Cardiac fibroblast (primary cell): ENCODE measurements at places on chromosomes 11 and 22.

- no peak for DNase-seq
Measured at GRCh38 chr11:2399488-2400068, 972 bp upstream of the TSSC4 start.

GRCh38 chr22:46625113-46625842 lies 5.1 kb downstream of the GRAMD4 start:
- DNase-seq = no peak

GRCh38 chr22:39502109-39502788 lies at the start of gene MIEF1:
Gene MIEF1, plus strand, starts transcription at chr22:39502290. Its CDS starts 9,005 bp downstream, at chr22:39511295.
- DNase-seq = peak; percentile 96

- DNase-seq = no peak
Measured at GRCh38 chr11:22581354-22582150, 44.1 kb downstream of the FANCF start.

DNA sequence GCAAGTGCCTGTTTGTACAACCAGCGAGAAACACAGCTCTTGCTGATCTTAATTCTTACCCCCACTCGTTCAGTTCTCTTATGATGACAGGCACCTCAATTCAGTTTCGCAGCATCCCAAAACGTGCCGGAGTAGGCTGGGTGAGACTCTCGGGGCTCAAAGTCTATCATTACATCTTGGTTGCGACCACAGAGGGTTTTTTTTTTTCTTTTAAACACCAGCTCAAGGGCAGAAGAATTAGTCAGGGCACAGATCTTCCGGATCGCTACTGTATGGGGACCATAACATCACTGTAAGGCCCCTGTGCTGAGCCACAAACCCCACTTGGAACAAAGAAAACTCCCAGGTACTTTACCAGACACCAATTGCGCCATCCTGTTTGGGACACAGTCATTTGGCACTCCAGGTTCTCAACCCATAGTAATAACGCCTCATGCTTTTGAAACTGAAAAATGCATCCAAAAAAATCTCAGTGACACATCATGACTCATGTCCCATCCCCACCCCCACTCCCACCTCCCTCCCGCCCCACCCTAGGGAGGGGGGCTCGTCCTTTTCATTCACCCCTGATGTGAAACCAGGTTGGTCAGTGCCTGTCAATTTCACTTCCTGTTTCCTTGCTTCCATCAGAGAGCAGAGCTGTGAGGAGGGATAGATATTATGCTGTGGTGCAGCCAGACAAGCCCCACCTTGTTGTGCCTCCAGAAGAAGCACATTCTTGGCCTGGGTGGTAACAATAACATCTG lies 41.0 kb upstream of the CD5 start:
- DNase-seq = no peak

GRCh38 chr11:115269191-115269950 lies 234.8 kb downstream of the CADM1 start:
- DNase-seq = no peak

- peak; percentile 64 for DNase-seq
Measured at GRCh38 chr11:60871378-60872061, 4.2 kb downstream of the ZP1 start.

DNA sequence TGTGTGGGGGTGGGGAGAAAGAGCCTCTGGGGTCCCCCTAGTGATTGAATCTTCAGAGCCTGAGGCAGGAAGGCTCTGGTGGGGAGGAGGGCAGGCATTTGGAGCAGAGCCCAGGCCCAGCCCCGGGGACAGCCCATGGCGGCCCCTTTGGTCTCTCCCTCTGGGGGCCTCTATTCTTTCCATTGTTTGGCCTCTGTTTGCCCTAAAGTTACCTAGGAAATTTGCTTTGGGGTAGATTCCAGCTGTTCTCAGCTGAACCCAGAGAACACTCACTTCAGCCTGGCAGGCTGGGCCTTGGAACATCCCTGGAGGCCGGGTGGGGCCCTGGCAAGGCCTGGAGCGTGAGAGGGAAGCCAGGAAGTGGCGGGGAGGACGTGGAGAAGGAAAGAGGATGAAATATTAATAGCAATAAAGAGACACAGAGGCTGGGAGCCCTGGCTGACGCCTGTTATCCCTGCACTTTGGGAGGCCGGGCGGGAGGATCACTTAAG lies 22.9 kb upstream of the A4GALT start:
- DNase-seq = peak; percentile 99

GRCh38 chr11:42315846-42316245 lies 856.4 kb upstream of the LRRC4C start:
- peak; percentile 11 for DNase-seq

- DNase-seq = no peak
Measured at GRCh38 chr11:64008914-64009633, 22.8 kb downstream of the OTUB1 start.

GRCh38 chr11:78555592-78555991 lies 19.1 kb downstream of the NARS2 start:
- DNase-seq = no peak

- peak; percentile 52 for DNase-seq
Measured at GRCh38 chr11:123159183-123159857, 35.7 kb downstream of the CLMP start.

DNA sequence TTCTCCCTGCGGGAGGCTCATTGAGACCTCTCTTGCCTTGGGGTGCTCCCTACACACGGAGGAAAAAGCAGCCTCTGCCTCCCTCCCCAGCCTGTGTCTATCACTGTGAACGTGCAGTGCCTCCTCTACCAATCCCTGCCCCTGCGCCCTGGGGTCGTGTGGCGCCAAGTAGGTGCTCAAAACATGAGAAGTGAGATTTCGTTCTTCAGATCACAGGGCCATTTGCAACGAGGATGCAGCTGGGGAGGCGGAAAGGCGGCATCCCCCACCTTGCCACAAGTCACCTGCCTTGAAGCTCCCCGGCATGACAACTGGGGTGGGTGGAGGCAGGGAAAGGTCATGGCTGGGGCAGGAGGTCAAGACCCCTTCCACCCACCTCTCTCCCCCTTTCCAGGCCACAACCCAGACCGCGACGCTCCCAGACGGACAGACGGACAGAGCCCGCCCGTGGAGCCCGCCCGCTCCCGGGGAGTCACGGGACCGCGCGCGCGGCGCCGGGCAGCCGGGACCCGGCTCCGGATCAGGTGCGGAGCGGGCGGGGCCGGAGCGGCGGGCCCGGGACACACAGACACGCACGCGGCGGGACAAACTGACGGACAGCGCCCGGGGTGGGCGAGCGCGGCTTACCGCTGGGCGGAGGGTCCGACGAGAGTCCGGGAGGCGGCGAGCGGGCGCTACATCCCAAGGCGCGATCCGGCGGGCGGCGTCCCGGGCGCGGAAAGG lies 485 bp downstream of the KCNJ4 start:
- no peak for DNase-seq

- no peak for DNase-seq
Measured at GRCh38 chr22:21451545-21452520, 15.4 kb upstream of the TMEM191C start.

DNA sequence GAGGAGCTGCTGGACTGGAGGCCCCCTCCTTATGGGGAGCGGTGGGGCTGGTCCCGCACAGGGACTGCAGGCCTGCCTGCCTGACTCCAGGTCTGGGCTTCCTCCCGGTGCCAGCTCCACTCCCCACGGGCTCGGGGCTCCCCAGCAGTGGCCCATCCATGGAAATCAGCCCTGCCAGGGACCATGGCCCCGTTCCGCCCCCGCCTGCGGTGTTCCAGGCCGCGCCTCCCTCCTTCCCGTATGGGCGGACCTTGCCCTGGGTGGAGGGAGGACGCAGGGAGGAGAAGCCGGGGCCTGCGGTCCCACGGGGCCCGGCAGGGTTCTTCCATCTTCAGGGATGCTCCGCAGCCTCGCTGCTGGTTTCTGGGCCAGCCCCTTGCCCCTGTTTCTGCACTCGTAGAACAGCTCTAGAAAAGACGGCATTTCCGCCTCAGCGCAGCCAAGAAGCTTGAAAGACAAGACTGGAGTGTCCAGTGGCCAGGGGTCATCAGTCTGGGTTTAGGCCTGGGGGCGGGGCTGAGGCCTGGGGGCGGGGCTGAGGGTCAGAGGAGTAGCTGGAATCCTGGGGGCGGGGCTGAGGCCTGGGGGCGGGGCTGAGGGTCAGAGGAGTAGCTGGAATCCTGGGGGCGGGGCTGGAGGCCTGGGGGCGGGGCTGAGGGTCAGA lies 1330.6 kb downstream of the BRD1 start:
- DNase-seq = no peak

DNA sequence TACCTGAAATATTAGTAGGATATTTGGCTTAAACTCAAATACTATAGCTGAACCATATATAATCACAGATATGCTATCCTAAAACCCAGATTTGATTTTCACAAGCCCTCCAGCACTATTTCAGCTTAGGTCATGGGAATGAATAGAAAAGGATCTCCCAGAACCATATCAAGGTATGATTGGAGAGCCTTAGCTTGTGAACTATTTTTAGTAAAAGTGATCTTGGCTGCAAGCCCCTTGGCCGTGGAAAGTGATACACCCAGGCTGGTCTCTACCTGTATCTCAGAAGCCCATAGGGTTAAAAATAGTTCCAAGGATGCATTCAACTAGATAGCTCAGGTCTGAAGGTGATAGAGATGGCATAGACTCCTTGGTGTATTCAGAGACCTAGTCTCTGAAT lies 9.7 kb downstream of the KIF18A start:
- no peak for DNase-seq

- DNase-seq = no peak
Measured at GRCh38 chr11:33185756-33186155, 24.5 kb upstream of the CSTF3 start.

GRCh38 chr11:13210424-13210823 lies 67.2 kb upstream of the BMAL1 start:
- DNase-seq = peak; percentile 88

- DNase-seq = no peak
Measured at GRCh38 chr22:17990147-17990546, 34.2 kb downstream of the MICAL3 start.

DNA sequence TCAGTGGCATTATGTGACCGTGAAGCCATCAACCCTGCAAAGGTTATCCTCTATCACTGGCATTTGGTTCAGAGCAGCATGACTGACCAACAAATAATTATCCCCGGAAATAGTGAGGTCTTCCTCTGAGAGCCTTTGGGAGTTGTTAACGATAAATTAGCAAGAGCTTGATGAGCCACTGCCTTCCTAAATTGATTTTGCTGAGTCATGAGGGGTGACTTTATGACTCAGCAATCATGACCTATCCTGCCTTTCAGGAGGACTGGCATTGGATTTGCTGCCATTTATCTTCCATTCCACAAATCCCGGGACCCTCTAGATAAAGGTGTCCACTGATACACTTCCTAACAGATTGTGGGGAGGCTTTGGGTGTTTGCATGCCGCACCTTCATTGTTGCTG lies 80.8 kb upstream of the MTNR1B start:
- no peak for DNase-seq

GRCh38 chr22:46935506-46936377 lies 173.3 kb downstream of the TBC1D22A start:
- no peak for DNase-seq

GRCh38 chr22:48954781-48955311 lies 872.8 kb downstream of the BRD1 start:
- no peak for DNase-seq

GRCh38 chr11:47394322-47395222 lies 13.8 kb upstream of the SLC39A13 start:
- DNase-seq = peak; percentile 65

- DNase-seq = peak; percentile 67
Measured at GRCh38 chr11:101436511-101437142, 147.2 kb downstream of the TRPC6 start.

DNA sequence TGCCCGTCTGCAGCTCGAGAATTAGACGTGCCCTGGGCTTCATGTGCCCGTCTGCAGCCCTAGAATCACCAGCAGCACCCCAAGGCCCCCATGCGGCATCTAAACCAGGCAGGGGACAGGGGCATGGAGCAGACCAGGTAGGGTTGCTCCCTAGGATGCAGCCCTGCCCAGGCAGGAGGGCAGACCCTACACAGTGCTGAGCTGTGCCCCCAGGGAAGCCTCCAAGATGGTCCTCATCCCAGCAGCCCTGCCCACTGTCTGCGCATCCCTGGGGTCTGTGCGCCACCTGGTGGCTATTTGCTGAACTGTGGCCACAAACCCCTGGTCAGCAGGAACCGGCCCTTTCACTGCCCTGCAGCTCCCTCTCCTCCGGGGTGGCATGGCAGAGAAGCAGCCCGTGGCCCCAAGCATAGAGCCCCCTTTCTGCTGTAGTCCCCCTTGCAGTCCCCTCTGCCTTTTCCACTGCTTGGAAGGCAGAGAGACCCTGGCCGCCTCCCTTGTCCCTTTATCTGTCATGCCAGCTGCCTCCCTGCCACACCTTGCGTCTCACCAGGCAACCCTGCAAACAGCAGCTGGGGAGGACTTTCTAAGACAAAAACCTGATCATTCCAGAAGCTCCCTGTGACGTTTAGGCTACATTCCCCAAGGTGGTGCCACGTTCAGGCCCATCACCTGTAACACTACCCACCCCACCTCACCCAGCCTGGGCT lies 86.6 kb downstream of the KCNQ1 start:
- peak; percentile 56 for DNase-seq

DNA sequence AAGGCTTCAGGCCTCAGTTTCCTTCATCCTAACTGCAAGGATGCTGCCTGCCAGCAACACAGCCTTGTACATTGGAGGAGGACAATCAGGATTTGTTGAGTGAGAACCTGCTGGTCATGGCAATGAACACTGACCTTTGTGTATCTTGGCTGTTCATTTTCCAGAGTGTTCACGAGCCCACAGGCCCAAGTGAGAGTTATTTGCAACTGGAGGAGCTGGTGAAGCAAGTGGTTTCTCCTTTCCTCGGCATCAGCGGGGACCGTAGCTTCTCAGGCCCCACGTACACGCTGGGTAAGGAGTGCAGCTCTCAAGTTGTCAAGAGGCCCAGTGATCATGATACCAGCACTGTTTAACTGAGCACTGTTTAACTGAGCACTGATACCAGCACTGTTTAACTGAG lies 59.0 kb downstream of the TRAF6 start:
- no peak for DNase-seq

- DNase-seq = no peak
Measured at GRCh38 chr11:20876738-20877137, 207.4 kb downstream of the NELL1 start.

DNA sequence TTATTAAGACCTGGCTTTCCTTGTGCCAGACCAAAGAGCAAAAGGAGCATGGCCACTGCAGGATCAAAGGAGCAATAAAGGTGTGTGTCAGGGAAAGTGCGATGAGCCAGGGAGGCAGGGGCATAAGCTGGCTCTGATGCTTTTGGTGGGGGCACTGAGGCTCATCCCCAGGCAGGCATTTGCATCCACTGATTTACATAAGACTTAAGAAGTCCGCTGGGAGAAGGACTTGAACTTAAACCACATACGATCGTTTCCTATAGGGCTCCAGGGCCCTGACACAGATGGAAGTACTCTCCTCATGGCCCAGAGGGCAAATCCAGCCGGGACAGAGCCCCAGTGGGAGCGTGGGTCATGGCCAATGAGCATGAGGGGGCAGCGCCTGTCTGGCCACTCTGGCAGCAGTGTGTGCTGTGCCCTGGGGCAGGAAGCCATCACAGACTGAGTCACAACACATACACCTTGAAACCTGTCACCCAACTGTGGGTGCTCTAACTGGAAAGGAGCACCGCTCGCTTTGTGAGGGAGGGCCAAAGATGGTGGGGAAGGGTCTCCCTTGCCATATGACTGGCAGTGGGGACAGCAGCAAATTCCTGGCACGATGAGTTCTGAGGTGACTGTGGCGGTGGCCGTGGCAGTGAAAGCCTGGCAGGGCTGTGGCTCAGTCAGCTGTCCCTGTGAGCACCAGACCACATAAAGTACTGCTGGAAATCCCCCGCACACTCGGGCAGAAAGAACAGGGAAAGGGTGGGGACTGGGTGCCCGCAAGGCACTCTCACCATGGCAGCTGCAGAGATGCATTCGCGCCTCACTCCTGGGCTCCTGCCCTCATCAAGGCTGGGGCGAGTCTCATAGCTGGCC lies 79.4 kb upstream of the LMO1 start:
- no peak for DNase-seq

GRCh38 chr11:122140500-122140899 lies 24.5 kb upstream of the BLID start:
- peak; percentile 52 for DNase-seq

- DNase-seq = no peak
Measured at GRCh38 chr22:17956630-17957029, 67.7 kb downstream of the MICAL3 start.
